GM12878 (cell line): ENCODE measurements at places on chromosomes 13 and 19. TPM values are rescaled to one million over a fixed set of nuclear protein-coding genes. Genes with fewer than 3 reads are reported as not detected.

Gene ZNF442
- 0.15 and 0.58 TPM in 2 replicates for total RNA-seq

Gene TUBA3C
- total RNA-seq, result not detected in 2 replicates

GRCh38 chr19:892243-892893, 619 bp downstream of the MED16 start:
- no peaks in the 10 kb centered on the region for H3K27me3 ChIP-seq
- no peak for DNase-seq
- no peaks in the 10 kb centered on the region for H3K4me1 ChIP-seq
- H3K4me3 ChIP-seq, result peak overlapping the region; percentile 95

Gene ZNF737
- 3.7 and 4.7 TPM in 2 replicates for total RNA-seq

- DNase-seq, result no peak
- no peak overlapping the region for H3K4me3 ChIP-seq
- H3K36me3 ChIP-seq, result no peaks in the 10 kb centered on the region
- no peak overlapping the region for H3K27ac ChIP-seq
- H3K4me1 ChIP-seq, result peaks cover 6% of the 10 kb centered on the region; the same call in 1 of the 2 replicates
Measured at GRCh38 chr13:33784738-33785137, 33.2 kb upstream of the RFC3 start.

DNA sequence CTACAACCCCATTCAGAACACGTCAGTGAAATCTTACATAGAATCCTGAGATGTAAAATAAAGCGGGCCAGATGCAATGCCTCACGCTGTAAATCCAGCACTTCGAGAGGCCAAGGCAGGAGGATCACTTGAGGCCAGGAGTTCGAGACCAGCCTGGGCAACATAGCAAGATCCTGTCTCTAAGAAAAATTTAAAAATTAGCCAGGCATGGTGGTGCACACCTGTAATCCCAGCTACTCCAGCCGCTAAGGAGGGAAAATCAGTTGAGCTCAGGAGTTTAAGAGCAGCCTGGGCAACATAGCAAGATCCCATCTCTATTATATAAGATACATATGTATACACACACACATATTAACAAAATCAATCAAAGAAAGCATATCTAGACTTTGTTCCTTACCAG, 41.2 kb downstream of the PEX11G start:
- no peak overlapping the region for H3K4me3 ChIP-seq
- no peak for DNase-seq
- H3K27me3 ChIP-seq, result no peaks in the 10 kb centered on the region

Gene CCDC61
- total RNA-seq, result 27.1 and 27.3 TPM in 2 replicates

Gene SLC8A2
- not detected in 2 replicates for total RNA-seq

Gene C19orf53
- 109 and 115 TPM in 2 replicates for total RNA-seq

DNA sequence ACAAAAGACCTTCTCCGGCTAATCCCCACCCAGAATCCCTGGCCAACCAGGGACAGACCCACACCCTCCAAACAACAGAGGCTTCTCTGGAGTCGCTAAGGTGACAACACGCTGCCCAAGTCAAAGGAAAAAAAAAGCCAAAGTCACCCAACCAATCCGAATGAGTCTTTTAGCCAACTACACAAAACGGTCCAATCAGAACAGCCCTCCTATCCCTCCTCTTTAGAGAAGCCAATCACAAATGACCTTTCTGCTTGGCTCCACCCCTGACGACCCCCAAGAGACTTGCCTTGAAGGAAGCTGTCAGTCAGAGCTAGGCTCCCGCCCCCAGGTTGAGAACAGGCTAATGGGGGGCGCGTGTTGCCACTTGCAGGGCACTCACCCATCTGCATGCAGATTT, 6.6 kb upstream of the FBXW9 start:
- no peak overlapping the region for H3K4me3 ChIP-seq
- H3K36me3 ChIP-seq, result peaks cover 23% of the 10 kb centered on the region
- H3K27me3 ChIP-seq, result no peaks in the 10 kb centered on the region
- DNase-seq, result no peak

- no peak overlapping the region for H3K27ac ChIP-seq
- peaks cover 19% of the 10 kb centered on the region for H3K4me1 ChIP-seq
- no peak for DNase-seq
- H3K27me3 ChIP-seq, result no peaks in the 10 kb centered on the region
- H3K4me3 ChIP-seq, result peak overlapping the region; percentile 61
- no peaks in the 10 kb centered on the region for H3K36me3 ChIP-seq
Measured at GRCh38 chr19:46639358-46640182, 3.6 kb upstream of the GNG8 start.

GRCh38 chr13:67515895-67516294, 285.8 kb upstream of the PCDH9 start:
- no peaks in the 10 kb centered on the region for H3K27me3 ChIP-seq
- no peak overlapping the region for H3K4me3 ChIP-seq
- no peaks in the 10 kb centered on the region for H3K4me1 ChIP-seq
- H3K36me3 ChIP-seq, result no peaks in the 10 kb centered on the region
- H3K27ac ChIP-seq, result no peak overlapping the region

- H3K36me3 ChIP-seq, result no peaks in the 10 kb centered on the region
- DNase-seq, result peak; percentile 28
- H3K4me1 ChIP-seq, result no peaks in the 10 kb centered on the region
- H3K4me3 ChIP-seq, result peak overlapping the region; percentile 90
- no peaks in the 10 kb centered on the region for H3K27me3 ChIP-seq
- H3K27ac ChIP-seq, result peak overlapping the region; percentile 88
Measured at GRCh38 chr13:96052656-96053002, 572 bp downstream of the UGGT2 start.

Gene HPN
- 0.13 and 0.21 TPM in 2 replicates for total RNA-seq

- H3K27me3 ChIP-seq, result no peaks in the 10 kb centered on the region; the same call in 1 of the 2 replicates
- no peaks in the 10 kb centered on the region; the same call in 1 of the 2 replicates for H3K4me1 ChIP-seq
- DNase-seq, result no peak
- no peak overlapping the region for H3K27ac ChIP-seq
- no peaks in the 10 kb centered on the region for H3K36me3 ChIP-seq
- H3K4me3 ChIP-seq, result no peak overlapping the region
Measured at GRCh38 chr13:106348075-106348840, 187.2 kb downstream of the EFNB2 start.

GRCh38 chr13:96771486-96772367, 222.5 kb downstream of the OXGR1 start:
- no peaks in the 10 kb centered on the region for H3K27me3 ChIP-seq
- H3K27ac ChIP-seq, result no peak overlapping the region
- H3K4me1 ChIP-seq, result no peaks in the 10 kb centered on the region
- no peak overlapping the region for H3K4me3 ChIP-seq
- DNase-seq, result no peak
- no peaks in the 10 kb centered on the region for H3K36me3 ChIP-seq

Gene KLK12
- not detected in 2 replicates for total RNA-seq

DNA sequence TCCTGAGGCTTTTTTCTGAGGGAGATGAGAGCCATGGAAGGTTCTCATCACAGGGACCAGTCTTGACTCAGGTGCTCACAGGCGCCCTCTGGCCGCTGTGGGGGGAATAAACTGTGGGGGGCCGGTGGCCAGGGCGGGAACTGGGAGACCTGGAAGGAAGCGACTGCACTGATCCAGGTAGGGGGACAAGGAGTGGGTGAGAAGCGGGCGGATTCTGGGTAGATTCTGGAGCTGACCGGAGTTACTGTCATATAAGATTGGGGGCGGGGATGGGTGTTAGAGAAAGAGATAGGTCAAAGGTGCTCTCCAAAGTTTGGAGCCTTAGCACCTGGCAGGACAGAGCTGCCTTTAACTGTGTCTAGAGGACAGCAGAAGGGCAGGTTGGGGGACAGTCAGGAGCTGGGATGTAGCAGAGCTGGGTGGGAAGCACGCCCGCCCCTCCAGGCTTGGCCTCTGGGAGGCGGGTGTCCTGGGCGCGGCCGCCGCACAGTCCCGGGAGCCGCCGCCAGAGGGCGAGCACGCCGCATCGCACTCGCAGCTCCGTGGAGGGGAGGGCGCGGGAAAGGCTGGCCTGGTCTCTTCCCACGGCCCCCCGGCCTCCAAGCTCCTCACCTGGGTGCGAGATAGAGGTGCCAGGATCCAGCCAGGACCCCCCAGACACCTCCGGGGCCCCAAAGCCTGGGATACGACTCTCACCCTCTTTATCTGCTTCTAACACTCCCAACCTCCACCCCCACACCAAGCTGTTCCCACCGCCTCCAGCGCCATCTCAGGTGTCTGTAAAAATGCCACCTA, 4.2 kb upstream of the DAND5 start:
- DNase-seq, result peak; percentile 39
- no peaks in the 10 kb centered on the region for H3K36me3 ChIP-seq
- H3K4me1 ChIP-seq, result 0 out of 2 replicates have a peak, but pooled peaks cover 3% of the 10 kb centered on the region
- H3K27me3 ChIP-seq, result no peaks in the 10 kb centered on the region
- H3K27ac ChIP-seq, result peak overlapping the region; percentile 2; the same call in 1 of the 2 replicates

DNA sequence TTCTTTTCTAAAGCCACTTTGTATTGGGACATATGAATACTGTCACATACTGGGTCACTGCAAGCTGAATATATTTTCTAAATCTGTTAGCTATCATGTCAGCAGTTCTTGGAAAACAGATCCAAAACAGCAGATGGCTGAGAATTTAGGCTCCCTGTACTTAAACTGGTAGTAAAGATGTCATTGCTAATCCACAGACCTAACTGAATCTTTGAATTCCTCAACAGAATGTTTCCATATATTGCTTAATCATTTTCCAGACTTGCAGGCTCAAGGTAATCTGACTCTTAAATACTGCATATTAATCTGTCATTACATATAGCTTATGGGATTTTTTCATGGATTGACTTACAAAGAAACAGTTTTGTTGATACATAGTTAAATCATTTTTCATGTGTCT, 639.0 kb upstream of the KLHL1 start:
- no peak overlapping the region for H3K4me3 ChIP-seq
- no peak for DNase-seq
- no peaks in the 10 kb centered on the region for H3K4me1 ChIP-seq
- H3K36me3 ChIP-seq, result no peaks in the 10 kb centered on the region
- H3K27me3 ChIP-seq, result no peaks in the 10 kb centered on the region
- H3K27ac ChIP-seq, result no peak overlapping the region

- peak overlapping the region; percentile 69; the same call in 1 of the 2 replicates for H3K4me3 ChIP-seq
- H3K36me3 ChIP-seq, result peaks cover 4% of the 10 kb centered on the region
- DNase-seq, result no peak
- no peaks in the 10 kb centered on the region for H3K27me3 ChIP-seq
Measured at GRCh38 chr19:19062454-19063182, 1.2 kb upstream of the SLC25A42 start.

Gene ERICH6B
- total RNA-seq, result not detected in 2 replicates

GRCh38 chr19:13906521-13906904, 512 bp downstream of the CC2D1A start:
- H3K4me3 ChIP-seq, result peak overlapping the region; percentile 72
- H3K36me3 ChIP-seq, result peaks cover 4% of the 10 kb centered on the region; the same call in 1 of the 2 replicates
- H3K27ac ChIP-seq, result peak overlapping the region; percentile 55
